ENCODE measurements at places on chromosomes 11 and 22. TPM values are rescaled to one million over a fixed set of nuclear protein-coding genes. Genes with fewer than 3 reads are reported as not detected.

Gene P2RY2
- 1.6 TPM for total RNA-seq

- no peak for DNase-seq
These were observed 3.3 kb downstream of the RIC8A start for GRCh38 chr11:210803-211180.

GRCh38 chr11:413120-414081 is 1.4 kb downstream of the SIGIRR start:
- DNase-seq: no peak

DNA sequence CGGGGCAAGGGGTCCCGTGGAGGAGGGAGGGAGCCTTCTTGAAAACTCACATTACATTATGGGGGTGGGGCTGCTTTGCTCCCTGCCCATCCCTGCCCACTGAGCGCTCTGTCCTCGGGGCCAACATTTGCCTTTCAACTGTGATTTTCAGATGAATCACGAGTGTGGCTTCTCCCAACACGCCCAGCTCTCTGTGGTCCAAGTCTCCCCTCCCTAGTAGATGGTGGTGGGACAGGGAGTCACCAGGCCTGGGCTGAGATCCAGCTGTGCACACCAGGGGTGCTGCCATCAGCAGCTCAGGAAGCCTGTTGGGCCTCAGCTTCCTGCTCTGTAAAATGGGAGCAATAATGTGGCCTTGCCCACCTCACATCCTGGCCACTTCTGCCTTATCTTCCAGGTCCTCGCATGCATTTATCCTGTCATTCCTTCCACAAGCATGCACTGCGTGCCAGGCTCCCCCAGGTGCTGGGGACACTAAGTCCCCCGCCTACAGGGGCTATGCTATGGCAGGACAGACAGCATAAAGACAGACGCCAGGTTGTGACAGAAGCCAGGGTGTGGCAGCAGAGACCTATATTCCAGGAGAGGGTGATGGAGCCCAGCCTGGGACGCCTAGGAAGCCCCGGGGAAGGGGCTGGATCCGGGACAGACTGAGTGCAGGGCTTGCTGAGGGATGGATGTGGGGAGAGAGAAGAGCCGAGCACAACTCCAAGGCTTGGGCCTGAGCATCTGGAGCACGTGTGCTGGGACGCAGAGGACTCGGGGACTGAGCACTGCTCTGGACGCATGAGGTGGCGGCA is 30.5 kb downstream of the NFAM1 start:
- DNase-seq: no peak

DNA sequence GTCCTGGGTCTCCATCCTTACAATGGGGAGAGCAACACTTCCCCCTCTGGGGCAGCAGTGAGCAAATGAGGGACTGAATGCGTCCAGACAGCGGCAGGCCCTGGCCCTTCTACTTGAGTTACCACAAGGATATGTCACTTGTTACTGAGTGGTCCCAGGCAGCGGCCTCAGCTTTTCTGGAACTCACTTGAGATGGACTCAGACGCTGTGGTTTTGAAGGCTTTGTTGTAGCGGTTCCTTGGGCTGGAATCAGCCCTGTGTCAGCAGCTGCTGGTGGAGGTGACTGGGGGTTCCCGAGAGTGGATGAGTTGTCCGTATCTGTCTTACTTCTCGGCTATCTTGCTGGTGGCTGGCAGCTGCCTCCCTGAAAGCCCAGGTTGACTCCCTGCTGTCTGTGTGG is 77.0 kb downstream of the MICAL2 start:
- no peak for DNase-seq

- DNase-seq: no peak
These were observed 77.3 kb upstream of the NAV2 start for GRCh38 chr11:19635332-19635731.

Gene CRY2
- 15.4 TPM for total RNA-seq

- DNase-seq: no peak
These were observed 92.5 kb upstream of the PRDM11 start for GRCh38 chr11:45053736-45054446.

All from GM23338 (cell line).